ENCODE measurements at places on chromosomes 3 and 15.

DNA sequence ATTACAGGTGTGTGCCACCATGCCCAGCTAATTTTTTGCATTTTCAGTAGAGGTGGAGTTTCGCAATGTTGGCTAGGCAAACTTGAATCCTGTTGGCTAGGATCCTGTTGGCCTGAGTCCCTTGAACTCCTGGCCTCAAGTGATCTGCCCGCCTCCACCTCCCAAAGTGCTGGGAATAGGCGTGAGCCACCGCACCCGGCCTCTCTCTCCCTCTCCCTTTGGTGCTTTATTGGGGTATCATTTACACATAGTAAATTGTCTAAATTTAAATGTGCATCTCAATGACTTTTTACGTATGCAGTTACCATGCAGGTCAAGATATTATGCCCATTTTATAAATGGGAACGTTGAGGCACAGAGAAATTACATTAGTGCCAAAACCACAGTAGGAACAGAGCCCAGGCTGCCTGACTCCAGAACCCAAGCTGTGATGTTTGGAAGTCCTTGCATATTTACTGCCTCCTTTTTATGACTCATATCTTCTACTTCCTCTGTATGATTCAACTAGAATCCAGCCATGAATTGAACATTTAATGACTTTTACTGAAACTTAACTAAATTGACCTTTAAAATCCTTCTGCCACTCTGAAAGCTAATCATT, 34.0 kb upstream of the RPP14 start:
- peak; percentile 85 for DNase-seq

- DNase-seq, result no peak
Measured at GRCh38 chr3:78427303-78427702, 1340.5 kb downstream of the ROBO1 start.

DNA sequence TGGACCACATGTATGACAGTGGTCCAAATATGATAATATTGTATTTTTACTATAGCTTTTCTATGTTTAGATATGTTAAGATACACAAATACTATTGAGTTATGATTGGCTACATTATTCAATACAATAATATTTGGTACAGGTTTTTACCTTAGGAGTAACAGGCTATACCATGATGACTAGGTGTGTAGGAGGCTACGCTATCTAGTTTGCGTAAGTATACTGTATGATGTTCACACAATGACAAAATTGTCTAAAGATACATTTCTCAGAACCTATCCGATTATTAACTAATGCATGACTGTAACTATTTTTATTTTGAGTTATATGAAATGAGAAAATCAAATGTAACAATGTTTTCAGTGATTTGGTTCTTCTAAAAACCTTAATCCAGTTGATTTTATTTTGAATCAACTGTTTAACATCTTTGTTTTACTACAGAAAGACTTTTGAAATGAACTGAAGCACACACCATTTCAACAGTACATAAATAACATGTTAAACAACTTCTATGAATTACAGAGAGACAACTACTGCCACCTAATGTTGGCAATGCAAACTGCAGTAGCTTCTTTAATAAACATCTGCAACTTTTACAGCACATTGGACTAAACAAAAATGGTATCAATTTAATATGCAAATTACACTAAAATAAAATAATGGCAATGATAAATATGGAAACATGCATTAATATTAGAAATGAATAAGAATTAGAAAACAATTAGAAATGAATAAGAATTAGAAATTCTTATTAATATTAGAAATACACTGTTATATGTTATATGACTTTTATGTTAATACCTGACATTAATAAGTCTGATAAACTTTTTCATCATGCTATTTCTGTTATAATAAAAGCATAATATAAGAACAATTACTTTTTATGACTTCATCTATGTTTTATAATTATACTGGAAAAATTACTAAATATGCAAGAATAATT, 255.7 kb downstream of the MBNL1 start:
- DNase-seq, result peak; percentile 68

DNA sequence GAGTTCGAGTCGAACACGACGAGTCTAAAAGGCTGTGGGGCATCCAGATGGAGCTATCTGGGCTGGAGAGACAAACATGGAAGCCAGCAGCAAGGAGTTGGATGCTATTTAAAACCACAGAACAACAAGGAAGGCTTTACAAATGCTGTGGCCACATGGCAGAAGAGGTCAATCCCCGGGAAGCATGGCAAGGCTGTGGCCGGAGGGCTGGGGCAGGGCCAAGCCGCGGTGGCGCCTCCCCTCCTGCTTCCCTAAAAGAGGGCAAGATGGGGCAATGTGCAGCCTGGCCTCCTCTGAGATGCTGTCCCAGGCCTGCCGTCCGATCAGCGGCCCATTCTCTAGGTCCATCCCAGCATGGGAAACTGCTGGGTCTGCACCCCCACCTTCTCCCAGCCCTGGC, 139.1 kb downstream of the SRGAP3 start:
- DNase-seq, result no peak

DNA sequence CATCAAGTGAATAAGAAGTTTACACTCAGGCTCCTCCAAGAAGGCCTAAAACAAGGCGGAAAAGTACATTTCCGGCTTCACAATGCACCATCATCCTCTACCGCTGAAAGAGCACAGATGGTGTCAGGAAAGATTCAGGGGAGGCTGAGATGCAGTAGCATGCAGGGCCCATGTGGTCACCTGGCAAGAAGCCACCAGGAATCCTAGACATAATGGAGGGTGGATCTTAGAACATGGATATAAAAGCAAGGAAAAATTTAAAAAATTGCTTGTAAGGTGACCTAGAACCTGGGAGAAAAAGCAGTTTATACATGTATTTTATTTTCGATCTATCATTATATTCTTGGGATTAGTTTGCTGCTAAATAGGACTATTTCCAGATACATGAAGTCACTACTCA, 21.9 kb upstream of the OTOL1 start:
- no peak for DNase-seq

- no peak for DNase-seq
Measured at GRCh38 chr3:109888026-109888425, 550.7 kb upstream of the DPPA4 start.

GRCh38 chr3:195097331-195098255, 173.4 kb downstream of the XXYLT1 start:
- no peak for DNase-seq

DNA sequence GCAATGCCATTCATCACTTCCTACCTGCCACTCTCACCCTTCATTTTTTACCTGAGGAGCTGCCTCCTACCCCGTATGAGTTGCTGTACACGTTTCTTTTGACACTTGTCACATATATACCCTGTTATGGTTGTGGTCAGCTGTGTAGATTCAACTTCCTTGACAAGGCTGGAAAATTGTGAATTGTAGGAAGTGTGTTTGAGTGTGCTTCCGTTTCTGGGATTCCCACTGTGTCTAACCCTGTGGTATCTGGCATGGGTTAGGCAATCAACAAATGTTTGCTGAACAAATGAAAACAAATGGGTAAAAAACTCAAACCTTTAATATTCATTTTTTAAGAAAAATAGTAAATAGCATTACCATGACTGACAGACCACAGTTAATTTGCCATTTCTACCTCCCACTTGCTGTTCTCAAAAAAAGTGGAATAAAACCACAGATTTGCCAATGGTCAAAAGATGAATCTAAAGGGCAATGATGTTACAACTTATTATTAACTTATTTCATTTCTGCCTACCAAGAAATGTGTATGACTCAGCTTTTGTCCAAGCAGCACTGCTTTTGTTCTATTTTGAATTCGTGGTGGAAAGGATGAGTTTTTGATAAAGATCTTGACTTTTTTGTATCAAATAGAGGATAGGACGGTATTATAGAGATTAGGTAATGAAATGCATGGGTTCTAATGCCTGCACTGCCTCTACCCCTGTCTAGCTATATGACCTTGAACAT, 404.6 kb downstream of the LPP start:
- no peak for DNase-seq

- no peak for DNase-seq
Measured at GRCh38 chr3:148825476-148825875, 2.1 kb upstream of the CPB1 start.

GRCh38 chr15:57463360-57463759, 87.1 kb downstream of the CGNL1 start:
- no peak for DNase-seq

- no peak for DNase-seq
Measured at GRCh38 chr3:129013491-129013891, 12.4 kb downstream of the EFCC1 start.

GRCh38 chr3:188595890-188596376, 442.0 kb downstream of the LPP start:
- peak; percentile 80 for DNase-seq

- DNase-seq, result no peak
Measured at GRCh38 chr15:66718220-66718988, 16.4 kb downstream of the SMAD6 start.

DNA sequence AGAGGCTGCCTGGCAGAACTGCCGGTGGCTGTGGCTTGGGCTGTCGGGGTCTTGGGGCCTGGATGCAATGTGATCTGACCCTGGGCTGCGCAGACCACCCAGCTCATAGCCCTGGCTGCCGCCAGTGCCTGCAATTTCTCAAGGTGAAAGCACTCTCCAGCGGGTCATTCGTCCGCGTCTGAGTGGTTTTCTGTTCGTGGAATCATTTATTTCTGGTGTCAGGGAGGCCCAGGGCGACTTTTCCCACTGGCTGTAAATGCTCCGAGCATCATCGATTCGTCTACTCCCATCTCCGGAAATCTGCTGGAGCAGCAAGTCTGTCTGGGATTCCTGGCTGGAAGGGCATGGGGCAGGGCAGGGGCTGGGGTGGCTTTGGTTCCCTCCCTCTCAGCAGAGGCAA, 40.6 kb upstream of the ADPGK start:
- DNase-seq, result no peak

DNA sequence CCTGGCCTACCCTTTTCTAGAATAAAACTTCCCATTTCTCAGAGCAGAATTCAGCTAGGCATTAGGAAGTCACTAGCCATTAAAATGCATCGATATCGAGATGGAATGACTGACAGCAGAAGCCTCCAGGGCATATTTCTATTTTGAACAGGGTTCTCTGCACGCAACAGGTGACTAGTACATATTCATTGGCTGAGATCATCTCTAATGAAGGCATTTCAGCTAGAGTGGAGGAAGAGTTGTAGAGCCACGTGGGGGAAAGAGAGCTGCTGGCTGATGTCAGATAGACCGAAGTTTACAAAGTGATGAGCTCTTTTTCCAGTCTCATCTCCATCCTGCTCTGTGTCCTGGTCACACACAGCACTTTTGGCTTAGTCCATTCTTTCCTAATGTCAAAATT, 7.5 kb downstream of the TMEM40 start:
- peak; percentile 46 for DNase-seq

Data from astrocyte of the hippocampus (primary cell).